ENCODE measurements at places on chromosomes 3 and 15. TPM values are rescaled to one million over a fixed set of nuclear protein-coding genes. Genes with fewer than 3 reads are reported as not detected.

GRCh38 chr15:73965094-73965757 is 26.9 kb downstream of the STOML1 start:
- DNase-seq, result no peak

Gene RLBP1
- 0.52 TPM for total RNA-seq

GRCh38 chr3:150871192-150871591 is 34.0 kb downstream of the MINDY4B start:
- no peak for DNase-seq

Gene ISLR2
- not detected for total RNA-seq

- no peak for DNase-seq
These were observed 28.6 kb upstream of the MINAR1 start for GRCh38 chr15:79403501-79403900.

DNA sequence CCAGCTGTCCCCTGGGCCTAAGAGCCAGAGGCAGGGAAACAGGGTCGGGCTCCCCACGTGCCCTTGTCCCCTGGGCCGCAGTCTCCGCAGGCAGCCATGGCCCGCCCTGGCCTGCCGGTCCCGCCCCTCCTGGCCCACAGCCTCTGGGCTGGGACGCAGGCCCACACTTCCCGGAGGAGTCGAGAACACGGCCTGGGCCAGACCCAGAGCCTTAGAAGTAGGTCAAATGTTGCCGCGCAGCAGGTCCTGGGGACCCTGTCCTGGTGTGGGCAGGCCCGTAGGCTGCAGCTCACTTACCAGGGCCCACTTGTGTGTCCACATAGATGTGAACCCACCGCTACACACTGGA is 4.3 kb upstream of the MYL3 start:
- DNase-seq, result no peak

DNA sequence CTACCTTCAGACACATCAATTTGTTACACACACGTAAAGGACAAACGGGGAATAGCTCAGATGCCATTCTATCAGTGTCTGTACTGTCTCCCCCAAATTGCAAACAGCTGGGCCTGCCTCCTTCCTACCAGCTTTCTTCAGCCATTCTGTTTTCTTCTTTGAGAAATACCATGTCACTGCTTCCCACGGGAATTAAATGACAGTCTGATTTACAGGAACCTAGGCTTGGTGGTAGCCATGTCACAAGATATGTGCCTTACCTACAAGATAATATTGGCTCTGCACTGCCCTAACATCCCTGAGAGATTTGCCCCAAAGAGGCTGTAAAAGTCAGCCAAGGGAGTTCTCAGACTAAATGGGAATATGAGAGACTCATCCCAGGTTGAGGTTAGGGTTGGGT is 308.3 kb downstream of the LRTM1 start:
- no peak for DNase-seq

DNA sequence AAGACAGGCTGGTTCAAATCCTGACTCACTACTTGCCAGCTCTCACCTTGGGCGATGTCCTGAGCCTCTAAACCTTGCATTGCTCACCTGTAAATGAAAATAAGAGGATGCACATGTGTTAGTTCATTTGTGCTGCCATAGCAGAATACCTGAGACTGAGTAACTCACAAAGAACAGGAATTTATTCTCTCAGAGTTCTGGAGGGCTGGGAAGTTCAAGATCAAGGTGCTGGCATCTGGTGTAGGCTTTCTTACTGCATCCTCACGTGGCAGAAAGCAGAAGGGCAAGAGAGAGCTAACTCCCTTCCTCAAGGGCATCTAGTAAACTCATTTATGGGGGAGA is 222.7 kb downstream of the MTHFS start:
- no peak for DNase-seq
